ENCODE measurements at places on chromosomes 6 and 20.

- no peak for DNase-seq
These were observed 109.7 kb downstream of the FIG4 start for GRCh38 chr6:109800771-109801170.

GRCh38 chr6:139117734-139118133, 17.1 kb upstream of the HECA start:
- no peak for DNase-seq

- no peak for DNase-seq
These were observed 280.6 kb downstream of the FARS2 start for GRCh38 chr6:5541751-5542432.

GRCh38 chr20:22846863-22847262, 188.2 kb upstream of the SSTR4 start:
- no peak for DNase-seq

DNA sequence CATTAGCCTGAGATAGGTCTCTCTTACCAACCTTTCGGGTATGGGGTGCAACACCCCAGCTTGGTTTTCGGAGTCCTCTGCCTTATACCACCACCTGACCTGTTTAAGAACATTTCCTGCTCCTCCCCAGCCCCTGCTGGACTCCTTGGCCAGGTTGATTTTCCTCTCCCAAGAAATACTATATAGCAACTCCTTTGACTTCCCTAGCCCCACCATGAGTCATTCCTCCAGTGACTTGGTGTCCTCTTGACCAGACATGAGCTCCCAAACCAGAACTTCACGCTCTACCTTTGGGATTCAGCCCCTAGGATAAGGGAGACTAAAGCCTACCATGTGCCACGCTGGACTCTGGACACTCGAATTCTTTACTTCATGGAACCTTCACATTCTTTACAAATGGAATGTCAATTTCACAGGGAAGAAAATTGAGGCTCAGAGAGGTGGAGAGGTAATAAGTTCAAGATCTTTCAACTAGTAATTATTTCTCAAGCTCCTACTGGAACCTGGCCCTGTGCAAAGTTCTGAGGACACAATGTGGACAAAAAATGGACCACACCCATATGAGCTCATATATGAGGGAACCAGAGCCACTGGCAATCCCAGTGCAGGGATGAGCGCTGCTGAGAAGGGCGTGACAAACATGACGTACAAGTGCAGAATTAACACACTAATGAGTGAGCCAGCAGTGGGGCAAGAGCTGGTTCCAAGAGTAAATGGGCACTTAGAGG, 48.2 kb downstream of the SIRPA start:
- no peak for DNase-seq

- no peak for DNase-seq
These were observed 7.0 kb upstream of the PTPRA start for GRCh38 chr20:2866236-2866635.

DNA sequence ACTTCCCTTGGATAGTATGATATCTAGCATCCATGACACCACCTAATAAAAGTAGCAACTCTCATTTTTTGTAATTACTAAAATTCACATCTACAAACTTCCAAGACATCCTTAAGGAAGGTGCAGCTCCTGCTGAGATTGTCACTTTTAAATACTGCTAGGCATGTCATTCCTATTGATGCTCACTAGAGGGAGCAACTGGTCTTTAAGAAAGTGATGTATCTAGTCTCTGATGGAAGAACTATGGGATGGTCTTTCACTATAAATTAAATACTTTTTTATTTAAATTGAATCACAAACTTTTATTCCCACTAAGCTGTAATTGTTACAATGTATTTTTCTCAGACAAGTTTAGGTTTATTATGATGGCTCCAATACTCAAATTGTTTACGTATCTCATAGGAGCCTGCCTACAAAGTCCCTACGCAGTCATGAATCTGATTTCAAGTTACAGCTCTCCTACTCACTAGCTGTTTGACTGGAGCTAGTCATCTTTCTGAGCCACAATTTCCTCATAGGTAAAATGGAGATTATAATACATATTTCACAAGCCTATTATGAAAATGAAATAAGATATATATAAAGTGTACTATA, 8.1 kb upstream of the TSPYL1 start:
- DNase-seq, result peak; percentile 70

- DNase-seq, result no peak
These were observed 142.4 kb downstream of the LRFN2 start for GRCh38 chr6:40444811-40445210.
